ENCODE measurements at places on chromosomes 7 and 10.

DNA sequence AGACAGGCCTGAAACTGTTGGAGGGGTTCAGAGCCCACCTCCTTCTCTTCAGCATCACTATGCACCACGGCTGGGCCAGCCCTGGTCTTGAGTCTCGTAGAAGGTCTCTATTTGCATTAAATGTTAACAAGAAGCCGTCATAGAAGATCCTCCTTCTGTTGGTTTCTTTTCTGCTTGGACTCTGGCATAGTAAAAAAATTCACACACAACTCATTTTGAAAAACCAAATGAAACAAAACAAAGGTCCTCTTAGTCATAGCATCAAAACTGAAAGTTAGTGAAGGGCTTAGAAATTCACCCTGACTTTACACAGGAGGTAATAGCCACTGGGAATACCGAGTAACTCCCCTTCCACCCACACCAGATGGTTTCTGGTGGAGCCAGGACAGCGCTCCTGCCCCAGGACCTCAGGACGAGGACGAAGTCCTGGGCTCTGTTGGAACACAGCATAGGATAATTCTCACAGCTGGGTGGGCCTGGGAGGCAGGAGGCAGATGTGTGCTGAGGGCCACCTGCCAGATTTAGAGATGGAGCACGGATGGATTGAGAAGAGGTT lies 248.4 kb upstream of the KLF6 start:
- DNase-seq, result no peak

DNA sequence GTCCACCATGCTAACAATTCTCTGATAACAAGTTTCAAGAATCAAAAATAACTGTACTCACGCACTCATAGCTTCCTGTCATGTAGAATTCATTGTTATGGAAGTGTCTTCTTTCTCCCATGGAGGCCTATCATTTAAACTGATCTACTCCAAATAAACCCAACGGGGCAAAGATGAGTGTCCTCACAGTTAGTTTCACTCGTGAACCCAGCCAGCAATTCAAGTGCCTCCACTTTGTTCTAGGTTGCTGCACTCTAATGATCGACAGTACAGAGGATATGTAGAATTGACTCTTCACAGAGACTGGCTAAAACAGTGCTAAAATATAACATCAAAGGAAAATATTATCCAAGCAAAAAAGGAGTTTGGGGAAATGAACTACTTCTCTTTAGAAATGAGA lies 111.4 kb downstream of the LRRN3 start:
- no peak for DNase-seq

- DNase-seq, result no peak
Observed at GRCh38 chr10:123621492-123621891, 44.7 kb upstream of the GPR26 start.

GRCh38 chr10:130777507-130778165 lies 533.9 kb downstream of the TCERG1L start:
- DNase-seq, result no peak

- no peak for DNase-seq
Observed at GRCh38 chr7:43646603-43647338, 63.9 kb downstream of the STK17A start.

GRCh38 chr7:77877791-77878190 lies 79.2 kb downstream of the PHTF2 start:
- DNase-seq, result no peak

DNA sequence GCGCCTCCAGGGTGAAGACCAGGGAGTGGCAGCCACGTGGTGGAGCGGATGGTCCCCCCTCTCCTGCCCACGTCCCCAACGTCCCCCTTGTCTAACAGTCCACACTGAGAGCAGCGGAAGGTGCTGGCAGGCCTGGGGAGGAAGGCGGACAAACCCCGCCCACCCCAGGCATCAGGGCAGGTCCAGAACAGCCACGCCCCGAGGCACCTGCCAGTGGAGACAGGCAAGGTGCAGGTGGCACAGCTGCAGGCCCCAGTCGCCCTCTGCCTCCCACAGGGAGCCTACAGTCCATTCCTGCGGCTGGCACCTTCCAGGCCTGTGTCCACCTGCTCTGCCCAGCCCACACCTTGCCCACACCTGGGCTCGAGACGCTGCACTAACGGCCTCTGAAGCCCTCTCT lies 24.9 kb downstream of the CYP2W1 start:
- no peak for DNase-seq
